Fibroblast of lung (primary cell): ENCODE measurements at places on chromosomes 2 and 18.

GRCh38 chr18:35050705-35051195, 9.5 kb downstream of the MAPRE2 start:
- peak overlapping the region; percentile 5 for H3K4me3 ChIP-seq
- peaks cover 21% of the 10 kb centered on the region for H3K4me1 ChIP-seq
- peak overlapping the region; percentile 17 for H3K27ac ChIP-seq
- DNase-seq: no peak

DNA sequence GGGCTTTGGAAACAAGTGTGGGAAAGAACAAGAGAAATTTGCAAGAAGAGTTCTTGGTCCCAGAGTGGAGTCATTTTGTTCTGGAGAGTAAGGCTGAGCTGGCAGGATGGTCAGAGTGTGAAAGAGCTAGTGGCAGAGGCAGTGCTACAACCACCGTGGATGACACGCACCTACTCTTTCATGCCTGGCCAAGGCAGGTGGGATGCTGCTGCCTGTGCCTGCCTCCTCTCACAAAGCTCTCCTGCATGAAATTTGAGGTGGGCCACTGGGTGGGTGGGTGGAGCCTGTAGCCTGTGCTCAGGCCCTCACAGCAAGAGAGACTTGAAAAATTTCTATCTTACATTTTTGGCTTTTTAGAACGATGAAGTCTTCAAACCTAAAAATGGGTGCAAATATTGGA, 9.4 kb upstream of the INO80C start:
- no peak for DNase-seq
- peaks cover 2% of the 10 kb centered on the region for H3K27me3 ChIP-seq
- no peaks in the 10 kb centered on the region for H3K36me3 ChIP-seq
- H3K27ac ChIP-seq: no peak overlapping the region

- DNase-seq: no peak
- H3K4me3 ChIP-seq: no peak overlapping the region
- no peaks in the 10 kb centered on the region for H3K27me3 ChIP-seq
- H3K4me1 ChIP-seq: peaks cover 25% of the 10 kb centered on the region
Observed at GRCh38 chr2:101121174-101121573, 30.0 kb downstream of the TBC1D8 start.

DNA sequence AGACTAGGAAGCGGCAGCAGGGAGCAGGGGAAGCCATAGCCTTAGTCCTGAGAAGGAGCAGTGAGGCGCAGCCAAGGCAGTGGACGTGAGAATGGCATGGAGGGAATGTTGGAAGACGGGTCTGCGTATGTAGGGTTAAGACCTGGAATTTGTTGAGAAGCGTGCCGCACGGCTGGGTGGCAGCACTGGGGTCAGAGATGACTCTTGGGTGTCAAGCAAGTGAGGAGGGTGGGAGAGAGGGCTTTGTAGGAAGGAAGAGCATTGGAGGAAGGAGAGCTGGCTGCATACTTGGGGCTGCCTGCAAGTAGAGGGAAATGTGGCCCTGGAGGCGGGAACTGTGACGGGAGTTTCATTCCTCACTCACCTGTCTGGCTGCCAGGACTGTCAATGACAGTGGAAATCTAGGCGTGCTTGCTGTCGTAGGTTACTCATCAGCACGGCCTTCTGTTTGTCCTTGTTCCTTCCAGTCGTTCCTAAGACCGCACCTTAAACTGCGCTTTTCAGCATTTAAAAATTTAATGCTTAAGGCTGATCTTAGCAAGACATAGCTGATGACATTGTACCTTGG, 108.0 kb downstream of the ITGB1BP1 start:
- no peaks in the 10 kb centered on the region for H3K27me3 ChIP-seq
- H3K4me1 ChIP-seq: peaks cover 16% of the 10 kb centered on the region
- DNase-seq: no peak
- no peak overlapping the region for H3K4me3 ChIP-seq
- H3K36me3 ChIP-seq: peaks cover 4% of the 10 kb centered on the region
